ENCODE measurements at places on chromosomes 5 and 9.

GRCh38 chr9:85215961-85216360 lies 525.8 kb downstream of the AGTPBP1 start:
- DNase-seq = no peak

DNA sequence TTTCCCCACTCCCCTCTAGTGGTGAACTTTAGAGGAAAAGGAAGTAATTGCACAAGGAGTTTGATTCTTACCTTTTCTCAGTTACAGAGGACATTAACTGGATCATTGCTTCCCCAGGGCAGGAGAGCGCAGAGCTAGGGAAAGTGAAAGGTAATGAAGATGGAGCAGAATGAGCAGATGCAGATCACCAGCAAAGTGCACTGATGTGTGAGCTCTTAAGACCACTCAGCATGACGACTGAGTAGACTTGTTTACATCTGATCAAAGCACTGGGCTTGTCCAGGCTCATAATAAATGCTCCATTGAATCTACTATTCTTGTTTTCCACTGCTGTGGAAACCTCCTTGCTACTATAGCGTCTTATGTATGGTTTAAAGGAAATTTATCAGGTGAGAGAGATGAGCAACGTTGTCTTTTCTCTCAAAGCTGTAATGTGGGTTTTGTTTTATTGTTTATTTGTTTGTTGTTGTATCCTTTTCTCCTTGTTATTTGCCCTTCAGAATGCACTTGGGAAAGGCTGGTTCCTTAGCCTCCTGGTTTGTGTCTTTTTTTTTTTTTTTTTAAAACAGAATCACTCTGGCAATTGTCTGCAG lies 25.3 kb downstream of the SLC22A5 start:
- no peak for DNase-seq

GRCh38 chr5:132069561-132069960 lies 4.0 kb upstream of the CSF2 start:
- no peak for DNase-seq

GRCh38 chr5:149414405-149415065 lies 35.4 kb upstream of the IL17B start:
- no peak for DNase-seq

DNA sequence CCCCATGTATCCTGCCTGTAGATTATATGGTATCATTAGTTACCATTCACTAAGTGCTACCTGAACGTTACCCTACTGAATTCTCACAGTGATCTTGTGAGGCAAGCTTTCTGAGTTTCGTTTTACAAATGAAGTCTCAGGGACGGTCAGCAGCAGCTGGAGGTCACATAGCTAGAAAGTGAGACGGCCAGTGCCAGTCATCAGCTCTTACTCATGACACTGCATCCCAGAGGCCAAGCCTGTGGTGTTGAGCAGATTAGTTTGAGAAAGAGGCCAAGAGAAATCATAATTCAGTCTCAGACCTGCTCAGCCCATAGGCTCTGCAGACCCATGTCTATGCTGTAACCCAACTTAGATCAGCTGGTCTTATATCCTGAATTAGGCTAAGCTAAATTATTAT lies 95.7 kb upstream of the EGFLAM start:
- no peak for DNase-seq

- DNase-seq = no peak
Observed at GRCh38 chr5:66697796-66698564, 101.8 kb downstream of the MAST4 start.

DNA sequence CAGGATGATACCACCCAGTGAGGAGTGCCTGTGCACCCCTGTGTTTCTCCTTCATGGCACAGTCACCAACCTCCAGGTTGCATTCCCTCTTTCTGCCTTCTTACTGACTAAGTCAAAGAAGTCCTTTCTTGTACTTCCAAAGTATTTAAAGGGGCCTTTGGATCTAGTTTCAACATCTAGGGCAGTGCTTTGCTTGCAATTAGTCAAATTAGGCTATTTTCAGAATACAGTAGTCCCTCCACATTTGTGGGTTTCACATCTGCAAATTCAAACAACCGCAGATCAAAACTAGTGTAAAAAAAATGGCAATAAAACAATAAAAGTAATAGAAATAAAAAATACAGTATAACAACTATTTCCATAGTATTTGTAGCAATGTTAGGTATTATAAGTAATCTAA lies 333.9 kb upstream of the SEMA6A start:
- no peak for DNase-seq

DNA sequence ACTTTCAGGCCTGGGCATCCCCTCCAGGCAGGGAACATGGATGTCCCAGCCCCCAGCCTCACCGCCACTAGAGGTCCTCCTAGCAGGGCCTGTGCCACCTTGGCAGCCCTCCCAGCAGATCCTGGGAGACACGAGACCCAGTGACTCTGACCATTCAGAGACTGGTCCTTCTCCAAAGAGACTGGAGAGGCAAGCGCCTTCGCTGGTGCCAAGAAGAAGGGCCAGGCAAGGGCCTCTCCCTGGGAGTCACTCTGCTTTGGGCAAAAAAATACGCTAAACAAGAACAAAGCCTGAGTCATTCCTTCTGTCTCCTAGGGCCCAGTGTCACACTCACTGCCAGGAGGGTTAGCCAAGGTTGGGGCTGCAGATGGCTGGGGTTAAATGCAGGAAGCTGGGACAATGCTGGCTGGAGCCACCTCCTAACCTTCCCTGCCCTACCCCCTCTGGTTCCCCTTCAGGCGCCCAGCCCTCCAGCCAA lies 35.3 kb upstream of the SMIM23 start:
- DNase-seq = no peak

DNA sequence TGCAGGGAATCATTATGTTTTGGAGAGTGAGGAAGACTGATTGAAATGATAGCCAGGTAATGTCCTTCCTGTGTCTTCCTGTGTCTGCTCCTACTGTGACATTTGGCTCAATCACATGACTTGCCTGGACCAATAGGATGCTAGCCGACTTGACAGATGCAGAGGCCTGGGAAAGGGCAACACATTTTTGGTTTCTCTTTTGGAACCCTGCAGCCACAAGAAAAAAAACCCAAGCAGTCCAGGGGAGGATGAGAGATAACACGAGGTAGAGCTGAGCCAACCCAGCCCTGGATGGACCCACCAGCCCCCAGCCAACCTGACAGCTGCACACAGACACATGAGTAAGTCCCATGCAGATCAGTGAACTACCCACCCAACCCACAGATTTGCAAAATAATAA lies 256.1 kb upstream of the SMARCA2 start:
- no peak for DNase-seq

GRCh38 chr5:1366514-1366913 lies 21.6 kb upstream of the CLPTM1L start:
- DNase-seq = no peak

DNA sequence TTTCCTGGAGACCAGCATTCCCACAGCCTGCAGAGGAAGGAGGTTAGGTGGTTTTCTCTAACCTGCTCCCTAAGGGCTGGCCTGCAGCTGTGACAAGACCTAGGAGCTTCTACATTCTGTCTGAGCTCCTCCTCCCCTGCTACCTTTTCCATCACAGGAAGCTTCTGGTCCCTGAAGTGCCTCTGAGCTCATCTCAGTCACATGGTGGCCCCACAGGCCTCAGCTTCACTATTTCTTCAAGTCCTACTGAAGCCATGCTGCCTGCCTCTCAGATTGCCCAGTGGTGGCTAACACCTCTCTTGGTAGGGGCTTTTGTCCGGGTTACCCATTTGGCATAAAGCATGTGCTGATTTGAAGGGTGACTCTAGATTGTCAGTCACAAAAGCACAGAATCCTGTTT lies 259.4 kb downstream of the CRB2 start:
- DNase-seq = no peak

DNA sequence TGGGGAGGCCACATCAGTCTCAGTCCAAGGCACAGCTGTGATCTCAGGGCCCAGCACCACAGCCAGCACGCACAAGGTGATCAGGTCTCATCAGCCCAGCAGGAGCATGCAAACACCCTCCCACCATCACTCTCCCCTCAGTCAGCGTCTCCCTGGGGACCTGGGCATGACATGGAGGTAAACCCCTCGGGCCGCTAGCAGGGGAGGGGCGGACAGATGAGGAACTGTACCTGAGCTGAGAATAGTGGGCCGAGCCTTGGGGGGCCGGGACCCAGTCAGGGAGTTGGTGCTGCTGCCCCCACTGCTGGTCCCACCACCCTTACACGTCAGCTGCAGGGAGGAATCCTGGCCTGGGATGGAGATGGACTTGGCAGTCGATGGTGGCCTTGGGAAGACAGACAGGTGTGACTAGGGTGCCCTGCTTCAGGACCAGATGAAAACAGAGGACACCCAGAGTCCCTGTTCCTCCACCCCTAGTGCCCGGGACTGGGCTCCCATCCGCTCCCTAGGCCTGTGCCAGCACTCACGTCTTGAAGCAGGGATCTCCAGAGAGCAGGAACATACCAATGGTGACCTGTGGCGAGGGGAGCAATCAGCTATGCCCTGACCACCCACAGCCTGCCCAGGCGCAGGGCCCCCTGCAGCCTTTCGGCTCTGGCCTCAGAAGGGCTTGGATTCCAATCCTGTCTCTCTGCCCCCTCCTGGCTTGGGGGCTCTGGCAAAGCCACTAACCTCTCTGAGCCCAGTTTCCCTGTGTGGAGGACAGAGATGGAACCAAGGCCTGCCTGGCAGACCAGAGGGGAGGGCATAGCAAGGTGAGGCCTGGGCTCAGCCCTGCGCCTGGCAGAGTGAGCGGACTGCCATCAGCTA lies 10.4 kb upstream of the DPM2 start:
- no peak for DNase-seq

DNA sequence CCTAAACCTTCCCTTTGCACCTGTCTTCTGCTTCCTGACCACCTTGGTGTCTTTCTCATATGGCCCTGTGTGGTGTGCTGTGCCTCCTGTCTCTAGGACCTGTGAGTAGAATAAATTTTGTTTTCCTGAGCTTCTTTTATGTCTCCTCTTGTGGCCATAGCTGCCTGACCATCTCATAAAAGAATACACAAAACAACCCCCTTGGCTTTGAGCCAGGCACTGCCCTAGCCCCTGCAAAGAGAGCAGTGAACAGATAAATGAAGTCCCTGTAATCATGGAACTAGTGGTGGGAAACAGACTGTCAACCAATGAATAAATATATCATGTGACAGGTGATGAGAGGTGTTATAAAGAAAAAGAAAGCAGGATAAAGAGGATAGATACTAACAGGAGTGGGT lies 485.1 kb downstream of the CSNK1G3 start:
- DNase-seq = no peak

- DNase-seq = no peak
Observed at GRCh38 chr5:15763754-15764153, 263.8 kb downstream of the FBXL7 start.

- no peak for DNase-seq
Observed at GRCh38 chr5:110017854-110018253, 328.1 kb downstream of the MAN2A1 start.

GRCh38 chr9:110912419-110913291 lies 125.6 kb downstream of the LPAR1 start:
- DNase-seq = no peak

DNA sequence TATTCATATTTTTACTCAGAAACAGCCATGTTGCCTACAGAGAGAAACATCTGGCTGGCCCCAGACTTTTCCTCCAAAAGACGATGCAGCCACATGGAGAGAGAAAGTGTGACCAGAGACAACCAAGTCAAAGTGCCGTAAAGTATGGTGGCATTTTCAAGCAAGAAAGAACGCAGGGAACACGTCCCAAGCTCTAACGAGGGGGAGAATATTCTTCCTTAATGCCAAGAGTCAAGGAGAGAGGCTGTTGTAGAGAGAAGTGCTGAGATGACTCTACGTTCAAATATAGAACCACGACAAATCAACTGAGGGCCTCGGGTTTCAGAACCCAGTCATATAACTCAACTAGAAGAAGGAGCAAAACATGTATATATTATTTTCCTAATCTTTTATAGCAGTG lies 55.9 kb downstream of the FNBP1 start:
- no peak for DNase-seq

DNA sequence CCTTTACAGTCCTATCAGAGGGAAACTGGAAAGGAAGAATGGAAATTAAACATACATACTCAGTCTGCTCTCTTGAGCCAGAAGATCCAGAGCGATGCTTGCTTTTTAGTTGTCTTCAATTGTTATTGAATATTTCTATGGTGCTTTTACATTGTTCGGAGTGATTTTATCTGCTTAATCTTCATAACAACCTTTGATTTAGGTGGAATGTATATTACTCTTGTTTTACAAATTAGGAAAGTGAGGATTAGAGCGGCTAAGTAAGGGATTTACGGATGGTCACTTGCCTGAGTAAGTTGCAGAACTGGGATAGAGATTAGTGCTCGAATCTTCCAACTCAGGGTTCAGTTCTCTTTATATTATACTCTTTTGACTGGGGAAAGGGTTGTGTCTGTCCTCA lies 69.1 kb downstream of the PBX3 start:
- no peak for DNase-seq

- DNase-seq = no peak
Observed at GRCh38 chr9:101718192-101718591, 20.3 kb downstream of the GRIN3A start.

DNA sequence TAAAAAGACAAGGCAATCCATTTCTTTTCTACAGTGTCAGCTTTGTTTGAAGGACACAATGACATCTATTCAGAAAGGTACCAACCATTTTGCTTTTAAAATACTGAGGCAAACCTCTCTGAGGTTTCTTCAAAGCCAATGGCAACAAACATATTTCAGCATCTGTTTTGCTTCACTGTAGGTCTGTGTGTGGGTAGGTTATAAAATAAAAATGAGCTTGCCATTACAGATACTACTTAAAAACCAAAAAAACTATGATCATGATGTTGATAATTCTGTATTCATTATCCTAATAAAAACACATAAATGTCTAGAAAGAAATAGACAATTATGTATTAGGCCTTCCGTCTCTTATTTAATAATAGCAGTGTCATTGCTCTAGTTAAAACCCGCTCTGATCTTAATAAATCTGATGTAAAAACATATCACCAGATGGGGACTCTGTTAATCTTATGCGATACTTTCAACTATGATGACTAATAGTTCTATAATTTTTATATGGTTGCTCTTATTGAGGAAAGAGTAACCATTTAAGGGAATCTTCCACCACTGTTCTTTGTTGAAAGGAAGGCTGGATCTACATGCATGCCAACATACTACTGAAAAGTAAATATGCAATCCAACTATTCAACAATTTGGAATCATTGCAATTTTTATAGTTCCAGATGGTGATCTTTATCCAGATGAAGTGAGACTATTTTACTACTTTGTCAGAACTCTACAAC lies 647.2 kb downstream of the PDE4D start:
- no peak for DNase-seq
